Stimulated activated CD4-positive, alpha-beta T cell treated with anti-CD3 and anti-CD28 coated beads, Interleukin-12 subunit alpha, Interleukin-12 subunit beta, amount 100 ng/mL, for 4 hours (primary cell): ENCODE measurements at places on chromosomes 4 and X.

DNA sequence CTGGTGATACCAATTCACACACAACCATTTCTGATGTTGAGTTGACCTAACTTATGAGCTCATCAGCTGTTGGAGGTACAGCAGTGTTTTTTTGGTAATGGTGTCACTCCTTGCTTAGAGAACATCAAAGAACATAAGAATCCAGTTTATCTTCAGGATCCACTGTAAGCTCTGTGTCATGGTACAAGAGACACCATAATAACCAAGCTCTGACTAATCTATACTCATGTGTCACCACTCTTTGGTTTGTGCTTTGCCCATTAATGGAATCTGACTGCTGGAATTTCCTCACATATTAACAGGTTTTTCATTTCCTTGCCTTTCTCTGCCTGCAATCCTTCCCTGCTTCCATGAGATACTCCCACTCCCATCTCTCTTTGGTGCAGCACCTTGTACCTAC is 735.1 kb upstream of the LCORL start:
- no peak for DNase-seq

DNA sequence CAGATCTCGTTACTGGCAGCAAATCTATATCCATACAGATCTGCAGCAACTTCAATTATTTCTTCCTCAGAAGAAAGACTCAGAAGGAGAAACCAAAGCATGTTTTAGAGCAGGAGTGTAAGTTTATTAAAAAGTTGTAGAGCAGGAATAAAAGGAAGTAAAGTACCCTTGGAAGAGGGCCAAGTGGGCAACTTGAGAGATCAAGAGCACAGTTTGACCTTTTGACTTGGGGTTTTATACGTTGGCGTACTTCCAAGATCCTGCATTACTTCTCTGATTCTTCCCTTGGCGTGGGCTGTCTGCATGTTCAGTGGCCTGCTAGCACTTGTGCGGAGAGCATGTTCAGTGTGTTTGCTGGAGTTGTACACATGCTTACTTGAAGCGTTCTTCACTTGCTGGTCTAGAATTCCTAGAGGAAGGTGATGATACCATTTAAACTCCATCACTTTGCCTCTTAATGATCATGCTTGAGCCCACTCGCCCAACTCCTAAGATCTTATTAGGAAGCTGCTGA is 1114.7 kb upstream of the PABPC4L start:
- no peak for DNase-seq

- DNase-seq: no peak
These were observed 199.2 kb downstream of the APBB2 start for GRCh38 chr4:41015016-41015675.

DNA sequence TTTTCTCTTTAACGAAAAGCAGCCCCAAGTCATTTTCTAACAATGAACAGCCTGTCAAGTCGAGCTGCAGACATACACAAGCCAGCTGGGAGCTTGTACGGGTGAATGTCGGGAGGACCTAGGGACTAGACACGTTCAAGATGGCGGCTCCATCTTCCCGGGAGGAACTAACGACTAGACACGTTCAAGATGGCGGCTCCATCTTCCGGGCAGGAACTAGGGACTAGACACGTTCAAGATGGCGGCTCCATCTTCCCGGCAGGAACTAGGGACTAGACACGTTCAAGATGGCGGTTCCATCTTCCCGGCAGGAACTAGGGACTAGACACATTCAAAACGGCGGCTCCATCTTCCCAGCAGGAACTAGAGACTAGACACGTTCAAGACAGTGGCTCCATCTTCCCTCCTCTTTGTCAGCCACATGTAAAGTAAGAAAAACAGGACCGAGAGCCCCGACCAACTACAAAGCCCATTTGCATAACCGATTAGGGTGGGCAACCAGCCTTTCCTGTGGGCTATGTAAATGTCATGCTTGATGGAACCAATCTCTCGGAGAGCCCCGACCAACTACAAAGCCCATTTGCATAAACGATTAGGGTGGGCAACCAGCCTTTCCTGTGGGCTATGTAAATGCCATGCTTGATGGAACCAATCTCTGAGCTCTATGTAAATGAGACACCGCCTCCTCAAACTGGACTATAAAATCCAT is 175.5 kb downstream of the DHRSX start:
- DNase-seq: peak; percentile 1

DNA sequence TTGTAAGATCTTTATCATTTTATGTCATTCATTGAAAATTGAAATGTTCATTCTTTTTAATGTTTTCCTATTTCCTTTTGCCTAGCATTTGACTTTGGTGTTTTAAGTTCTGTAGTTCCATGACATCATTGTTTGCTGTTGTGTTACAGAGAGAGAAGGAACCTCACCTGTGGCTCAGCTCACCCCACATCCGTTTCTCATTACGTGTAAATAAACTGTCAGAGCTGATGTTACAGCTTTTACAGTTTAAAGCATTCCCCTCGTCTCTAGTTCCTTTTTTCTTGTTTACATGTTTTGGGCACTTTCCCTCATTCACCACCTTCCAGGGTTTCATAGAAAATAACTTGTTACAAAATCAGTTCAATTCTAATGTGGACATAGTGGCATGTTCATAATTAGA is 137.2 kb downstream of the FNIP2 start:
- DNase-seq: no peak

GRCh38 chrX:3541336-3541735 is 172.1 kb downstream of the PRKX start:
- no peak for DNase-seq

- DNase-seq: no peak
These were observed 342.5 kb upstream of the MAGEB2 start for GRCh38 chrX:29872831-29873230.

GRCh38 chrX:112630187-112630586 is 49.6 kb downstream of the LHFPL1 start:
- no peak for DNase-seq

DNA sequence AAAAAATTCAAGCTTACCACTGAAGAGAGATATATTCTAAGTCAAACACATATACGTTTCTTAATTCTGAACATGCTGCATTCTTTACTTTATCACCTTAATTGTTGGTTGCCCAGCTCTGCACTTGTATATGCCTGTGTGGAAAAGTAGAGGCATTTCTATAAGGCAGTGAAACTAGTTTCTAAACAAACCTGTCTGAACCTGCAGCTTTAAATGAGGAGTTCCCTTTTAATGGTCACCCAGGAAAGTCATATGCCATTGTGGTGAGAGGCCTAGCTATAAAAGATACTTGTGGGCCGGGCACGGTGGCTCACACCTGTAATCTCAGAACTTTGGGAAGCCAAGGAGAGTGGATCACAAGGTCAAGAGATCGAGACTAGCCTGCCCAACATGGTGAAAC is 147.4 kb upstream of the RXFP1 start:
- DNase-seq: no peak

DNA sequence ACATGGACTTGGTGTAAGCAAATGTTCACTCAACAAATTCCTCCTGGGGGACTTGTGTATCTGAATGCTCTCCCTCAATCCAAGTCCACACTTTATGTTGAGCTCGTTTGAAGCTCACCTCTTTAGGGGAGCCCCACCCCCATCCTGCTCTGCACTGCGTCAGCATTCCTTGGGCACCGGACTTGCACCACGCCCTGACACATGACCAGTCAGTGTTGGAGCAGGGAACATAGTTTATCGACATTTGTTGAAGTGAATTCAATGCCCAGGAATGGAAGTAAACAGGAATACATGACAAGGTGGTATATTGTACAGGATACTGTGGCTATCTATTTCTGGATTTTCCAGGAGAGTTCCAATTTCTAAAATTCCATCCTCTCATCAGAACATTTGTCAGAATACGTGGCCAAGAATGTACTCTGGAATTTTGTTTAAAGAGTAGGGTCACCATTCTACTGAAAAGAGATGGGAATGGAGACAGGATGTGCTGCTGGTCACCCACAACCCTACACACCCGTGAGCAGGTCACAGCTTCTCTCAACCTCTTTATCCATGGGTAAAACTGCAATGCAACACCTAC is 60.0 kb upstream of the LNX1 start:
- DNase-seq: no peak

DNA sequence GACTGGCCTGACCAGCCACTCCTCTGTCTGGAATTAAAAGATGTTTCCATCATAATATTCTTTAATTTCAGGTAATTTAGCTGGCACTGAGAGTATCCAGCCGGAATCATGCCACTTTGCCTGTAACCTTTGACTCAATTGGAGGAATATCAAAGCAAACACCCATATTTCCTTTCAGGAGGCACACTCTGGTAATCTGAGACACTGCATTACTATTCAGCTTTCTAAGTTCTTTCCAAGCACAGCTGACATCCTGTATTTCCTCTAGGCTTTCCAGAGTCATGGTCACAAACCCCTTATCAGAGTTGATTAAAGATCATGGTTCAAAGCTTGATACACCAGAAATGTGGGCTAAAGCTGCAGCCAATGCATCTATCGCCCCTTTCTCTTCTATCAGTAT is 29.3 kb downstream of the INTS12 start:
- DNase-seq: no peak

GRCh38 chrX:18757956-18758932 is 50.8 kb downstream of the PPEF1 start:
- no peak for DNase-seq

- DNase-seq: no peak
These were observed 11.4 kb upstream of the NKRF start for GRCh38 chrX:119617517-119618164.

- peak; percentile 88 for DNase-seq
These were observed at the start of gene SRD5A3 for GRCh38 chr4:55345980-55346850. Gene SRD5A3 (plus strand): TSS chr4:55346242. CDS start chr4:55346337, 95 bp downstream.

DNA sequence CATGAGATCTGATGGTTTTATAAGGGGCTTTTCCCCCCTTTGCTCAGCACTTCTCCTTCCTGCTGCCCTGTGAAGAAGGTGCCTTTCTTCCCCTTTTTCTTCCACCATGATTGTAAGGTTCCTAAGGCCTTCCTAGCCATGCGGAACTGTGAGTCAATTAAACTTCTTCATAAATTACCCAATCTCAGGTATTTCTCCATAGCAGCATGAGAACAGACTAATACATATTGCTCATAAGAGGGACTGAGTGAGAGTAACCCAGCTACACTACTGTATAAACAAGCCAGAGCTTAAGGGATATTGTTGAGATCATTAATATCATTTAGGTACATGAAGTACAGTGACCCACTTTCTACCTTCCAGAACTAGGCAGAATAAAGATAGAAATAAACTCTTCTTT is 102.9 kb downstream of the TEX13A start:
- DNase-seq: no peak

- DNase-seq: no peak
These were observed 165.2 kb upstream of the SLC7A11 start for GRCh38 chr4:138407329-138407728.
